ENCODE measurements at places on chromosomes 1 and 21.

GRCh38 chr21:42309753-42310213 is 5.4 kb downstream of the TFF3 start:
- peak; percentile 46 for DNase-seq

DNA sequence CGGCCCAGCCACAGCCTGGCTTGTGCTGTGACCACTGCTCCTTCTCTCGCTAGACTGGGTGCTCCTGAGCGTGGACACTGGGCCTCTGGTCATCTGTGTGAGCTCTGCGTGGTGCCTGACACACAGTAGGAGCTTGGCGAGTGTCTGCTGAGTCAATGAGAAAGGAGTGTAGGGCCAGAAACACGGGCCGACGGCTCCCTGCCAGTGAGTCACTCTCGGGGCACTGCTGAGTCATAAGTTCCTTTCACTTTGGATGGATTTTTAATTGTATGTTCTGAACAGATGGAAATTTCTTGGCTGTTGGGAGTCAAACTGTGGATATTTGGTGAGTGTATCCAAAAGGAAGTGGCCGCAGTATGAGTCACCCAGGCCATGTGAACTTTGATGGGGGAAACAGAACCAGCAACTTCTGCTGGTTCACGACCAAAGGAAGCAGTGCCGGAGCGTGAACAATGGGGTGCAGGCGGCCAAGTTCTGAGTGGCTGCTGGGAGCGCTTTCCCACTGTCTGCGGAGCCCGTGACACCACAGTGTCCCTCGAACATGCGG is 41.0 kb upstream of the COL18A1 start:
- DNase-seq = no peak

DNA sequence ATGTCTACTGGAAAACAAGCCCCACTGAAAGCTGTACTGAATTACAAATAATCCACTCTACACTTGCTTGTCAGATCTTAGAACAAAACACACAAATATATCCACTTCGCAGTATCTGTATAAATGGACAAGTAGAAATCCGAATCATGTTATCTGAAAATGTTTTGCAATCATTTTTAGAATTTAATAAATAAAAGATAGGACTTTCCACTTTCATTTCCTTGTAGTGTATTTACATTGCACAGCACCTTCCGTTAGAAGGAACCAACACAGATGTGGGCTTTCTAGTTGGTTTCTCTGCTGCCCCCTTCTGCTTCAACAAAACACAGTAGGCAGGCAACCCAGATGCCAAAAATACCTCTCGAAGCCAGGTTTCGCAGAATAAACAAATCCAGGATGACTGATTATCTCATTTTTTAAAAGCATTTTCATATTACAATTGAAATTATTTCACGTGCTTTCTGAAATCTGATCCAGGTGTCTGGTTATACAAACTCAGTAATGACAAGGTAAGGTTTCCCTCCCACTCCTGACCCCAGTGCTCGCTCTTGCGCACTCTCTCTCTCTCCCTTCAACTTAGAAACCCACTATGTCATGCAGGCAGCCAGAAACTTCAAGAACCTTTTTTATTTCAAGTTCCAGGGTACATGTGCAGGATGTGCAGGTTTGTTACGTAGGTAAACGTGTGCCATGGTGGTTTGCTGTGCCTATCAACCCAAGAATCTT is 389.9 kb downstream of the SMYD3 start:
- no peak for DNase-seq

DNA sequence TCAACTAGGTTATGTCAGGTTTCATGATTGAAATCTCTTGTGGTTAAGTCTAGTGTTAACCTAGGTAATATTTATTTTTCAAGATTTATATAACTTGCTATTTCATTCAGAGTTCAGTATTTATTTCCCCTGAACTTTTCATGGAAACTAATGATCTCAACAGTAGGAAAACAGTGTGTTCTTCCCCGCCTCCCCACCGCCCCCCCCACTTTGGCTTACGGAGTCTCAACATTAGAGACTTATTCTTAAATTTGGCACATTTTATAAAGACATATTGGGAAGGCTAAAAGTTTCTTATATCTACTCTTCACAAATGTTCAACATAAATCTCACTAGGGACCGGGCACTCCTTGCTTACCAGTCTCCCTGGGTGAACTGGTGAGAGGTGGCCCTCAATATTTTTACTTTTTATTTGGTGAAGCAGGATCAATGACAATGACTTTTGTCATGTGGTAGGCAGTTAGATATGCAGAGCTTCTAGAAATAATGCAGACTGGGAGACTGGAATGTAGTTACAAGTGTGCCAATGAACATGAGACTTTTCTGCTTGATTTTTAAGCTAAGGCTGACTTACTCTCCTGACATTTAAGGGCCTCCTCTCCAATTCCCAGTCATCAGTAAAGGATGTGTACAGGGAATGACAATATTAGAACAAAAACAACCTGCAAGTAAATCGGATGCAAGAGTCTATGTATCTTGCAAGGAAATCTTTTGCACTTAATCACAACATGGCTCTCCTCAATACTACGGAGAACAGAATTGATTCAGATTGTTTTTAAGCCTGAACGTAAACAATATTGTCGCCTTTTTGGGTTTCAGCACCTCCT is 1.7 kb upstream of the MAN1A2 start:
- DNase-seq = no peak

GRCh38 chr1:198937231-198938031 is 298.6 kb downstream of the PTPRC start:
- DNase-seq = peak; percentile 4

- no peak for DNase-seq
Measured at GRCh38 chr1:112712701-112713128, 2.4 kb downstream of the PPM1J start.

DNA sequence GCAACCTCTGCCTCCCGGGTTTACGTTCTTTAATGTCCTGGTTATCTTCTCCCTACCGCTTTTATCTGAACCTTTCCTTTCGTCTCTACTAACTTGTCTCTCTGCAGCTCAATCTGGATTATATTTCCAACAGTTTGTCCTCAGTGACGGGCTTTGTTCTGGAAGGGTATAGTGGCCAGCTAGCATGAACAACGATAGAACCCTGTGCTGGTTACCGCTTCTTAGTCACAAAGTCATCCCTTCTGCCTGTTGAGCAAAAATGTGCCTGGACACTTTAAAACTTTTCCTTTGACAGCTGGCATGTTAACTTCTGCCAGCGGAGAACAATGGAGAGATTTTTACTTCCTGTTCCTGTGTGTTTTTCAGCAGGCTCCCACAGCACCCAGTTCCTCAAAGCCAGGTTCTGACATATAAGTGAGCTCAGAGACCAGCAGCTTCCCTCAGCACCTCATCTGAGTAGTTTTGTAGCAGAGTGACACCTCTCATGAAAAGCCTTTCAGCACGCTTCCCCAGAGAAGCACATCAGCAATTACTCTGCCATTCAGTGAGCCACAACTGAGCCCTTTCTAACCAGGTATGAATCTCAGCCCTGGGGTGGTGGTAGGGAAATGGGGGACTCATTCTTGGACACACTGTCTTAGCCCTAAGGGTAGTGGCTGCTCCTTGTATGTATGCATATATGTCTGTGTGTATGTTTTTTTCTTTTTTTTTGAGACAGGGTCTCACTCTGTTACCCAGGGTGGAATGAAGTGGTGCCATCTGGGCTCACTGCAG is 23.6 kb upstream of the CCDC17 start:
- DNase-seq = no peak

DNA sequence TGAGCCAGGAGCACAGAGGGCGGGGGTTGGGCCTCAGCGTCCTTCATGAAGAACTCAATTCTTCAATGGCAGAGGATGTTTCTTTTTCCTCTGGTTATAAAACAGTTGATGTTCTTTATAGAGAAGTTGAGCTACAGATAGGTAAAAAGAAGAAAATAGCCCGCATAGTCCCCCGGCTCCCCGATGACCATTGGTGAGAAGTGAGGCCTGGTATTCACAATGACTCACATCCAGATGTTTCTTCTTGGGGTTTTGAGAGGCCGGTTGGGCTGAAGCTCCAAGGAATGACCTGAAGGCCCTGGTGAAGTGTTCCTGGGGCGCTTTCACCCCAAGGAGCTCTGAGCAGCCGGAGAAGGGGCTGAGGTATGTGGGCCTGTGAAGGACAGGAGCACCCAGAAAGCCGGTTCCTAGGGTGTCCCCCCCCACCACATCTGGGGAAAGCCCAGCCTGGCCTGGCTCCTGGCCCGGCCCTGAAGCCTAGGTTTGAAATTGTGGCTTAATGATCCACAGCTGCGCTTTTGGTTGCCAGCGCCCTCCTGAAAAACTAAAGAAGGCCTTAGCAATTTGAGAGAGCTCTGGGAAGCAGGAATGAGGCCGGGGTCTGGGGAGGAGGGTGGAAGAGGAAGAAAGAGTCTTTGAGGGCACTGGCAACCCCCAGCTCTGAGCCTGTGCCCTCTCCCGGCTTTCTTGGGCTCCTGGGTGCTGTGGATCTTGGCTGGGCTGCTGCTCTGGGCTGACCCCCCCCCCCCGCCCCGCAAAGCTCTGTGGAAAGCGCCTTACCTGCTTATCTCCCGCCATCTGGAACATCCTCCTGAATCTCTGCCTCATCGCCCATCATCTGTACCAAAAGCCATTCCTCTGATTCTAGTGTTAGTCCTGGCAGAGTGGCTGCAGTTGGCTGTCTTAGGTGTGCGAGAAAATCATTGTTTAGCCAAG is 444.7 kb downstream of the CAMTA1 start:
- DNase-seq = no peak

DNA sequence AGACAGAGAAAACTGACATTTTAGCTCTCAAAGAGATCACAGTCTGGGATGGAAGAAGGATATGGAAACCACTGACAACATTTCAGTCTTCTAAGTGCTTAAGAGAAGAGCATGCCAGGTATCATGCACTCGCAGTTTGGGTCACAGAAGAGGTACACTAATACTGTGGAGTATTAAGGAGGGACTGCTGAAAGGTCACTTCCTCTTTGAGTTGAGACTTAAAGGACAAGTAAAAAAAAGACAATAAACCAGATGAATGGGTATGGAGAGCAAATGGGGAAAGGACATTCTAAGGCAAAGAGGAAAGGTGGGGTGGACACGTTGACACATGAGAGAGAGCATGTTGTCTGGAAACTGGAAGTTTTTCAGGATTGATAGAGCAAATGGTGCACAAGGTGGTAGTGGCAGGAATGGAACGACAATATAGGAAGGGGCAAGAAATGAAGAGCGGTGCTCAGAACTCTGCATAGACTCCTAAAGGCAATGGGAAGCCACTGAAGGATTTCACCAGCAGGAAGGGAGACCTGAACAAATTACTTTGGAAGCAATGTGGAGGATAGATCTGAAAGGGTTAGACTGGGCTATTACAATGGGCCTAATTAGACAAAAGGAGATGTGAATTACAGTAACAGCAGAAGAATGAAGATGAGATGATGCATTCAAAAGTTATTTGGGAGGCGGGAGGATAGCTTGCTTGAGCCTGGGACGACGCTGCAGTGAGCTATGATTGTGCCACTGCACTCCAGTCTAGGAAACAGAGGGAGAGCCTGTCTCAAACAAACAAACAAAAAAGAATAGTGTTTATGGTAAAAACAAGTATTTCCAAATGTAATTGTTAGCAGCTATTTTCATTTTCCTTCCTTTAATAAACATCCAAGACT is 11.1 kb downstream of the DIPK1A start:
- DNase-seq = no peak

GRCh38 chr1:23931491-23931880 is 18.3 kb upstream of the CNR2 start:
- DNase-seq = no peak

DNA sequence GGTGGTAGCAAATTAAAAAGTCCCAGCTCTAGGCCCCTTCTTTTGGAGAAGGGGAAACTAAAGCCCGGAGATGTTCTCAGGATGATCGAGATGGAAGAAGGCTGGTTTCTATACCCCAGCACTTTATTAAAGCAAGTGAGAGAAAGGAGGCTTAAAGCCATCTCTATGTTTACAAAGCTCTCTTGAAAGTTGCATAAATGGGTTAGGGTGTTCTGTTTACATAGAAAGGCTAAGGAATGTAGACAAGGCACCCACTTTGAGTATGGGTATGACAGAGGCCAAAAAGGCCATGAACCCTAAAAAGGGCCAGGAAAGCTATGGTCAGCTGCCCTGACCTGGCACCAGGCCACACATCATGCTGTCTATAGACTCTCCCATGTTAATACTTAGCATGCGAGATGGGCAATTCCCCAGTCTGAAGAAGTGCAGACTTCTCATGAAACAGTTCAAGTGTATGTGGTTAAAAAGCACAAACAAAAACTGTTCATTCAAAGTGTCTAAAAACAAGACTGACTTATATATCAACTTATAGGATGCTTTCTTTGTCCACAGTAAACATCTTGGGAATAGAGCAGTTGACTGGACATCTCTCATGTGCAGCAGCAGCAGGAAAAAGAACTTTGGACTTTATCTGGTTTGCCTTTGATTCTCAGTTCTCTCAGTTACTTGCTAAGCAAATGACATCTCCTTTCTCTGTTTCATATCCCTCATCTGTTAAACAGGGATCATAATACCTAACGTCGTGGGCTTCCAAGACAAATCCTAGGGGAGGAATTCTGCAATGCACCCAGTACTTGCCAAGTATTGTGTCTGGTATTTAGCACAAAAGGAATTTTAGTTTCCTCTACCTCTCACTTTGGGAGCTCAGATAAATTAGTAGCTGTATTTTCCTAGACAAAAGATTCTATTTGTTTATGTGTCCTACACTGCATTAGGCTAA is 521.6 kb downstream of the PLPP3 start:
- no peak for DNase-seq

DNA sequence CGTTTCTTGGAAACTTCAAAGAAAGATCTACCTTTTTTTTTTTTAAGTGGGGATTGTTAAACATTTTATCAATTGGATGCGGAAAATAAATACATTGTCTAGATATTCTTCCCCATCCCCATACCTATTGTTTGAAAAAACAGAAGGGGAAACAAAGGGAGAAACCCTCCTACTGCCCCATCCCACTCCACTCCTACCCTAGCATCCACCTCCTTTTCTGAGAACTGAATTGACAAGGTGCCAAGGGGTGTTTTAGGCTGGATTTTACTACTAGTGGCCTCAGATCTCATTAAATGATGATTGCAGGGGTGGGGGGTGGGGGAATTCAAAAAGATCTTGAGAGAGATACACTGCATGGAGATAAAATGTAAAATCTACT is 2.6 kb downstream of the EDARADD start:
- no peak for DNase-seq

DNA sequence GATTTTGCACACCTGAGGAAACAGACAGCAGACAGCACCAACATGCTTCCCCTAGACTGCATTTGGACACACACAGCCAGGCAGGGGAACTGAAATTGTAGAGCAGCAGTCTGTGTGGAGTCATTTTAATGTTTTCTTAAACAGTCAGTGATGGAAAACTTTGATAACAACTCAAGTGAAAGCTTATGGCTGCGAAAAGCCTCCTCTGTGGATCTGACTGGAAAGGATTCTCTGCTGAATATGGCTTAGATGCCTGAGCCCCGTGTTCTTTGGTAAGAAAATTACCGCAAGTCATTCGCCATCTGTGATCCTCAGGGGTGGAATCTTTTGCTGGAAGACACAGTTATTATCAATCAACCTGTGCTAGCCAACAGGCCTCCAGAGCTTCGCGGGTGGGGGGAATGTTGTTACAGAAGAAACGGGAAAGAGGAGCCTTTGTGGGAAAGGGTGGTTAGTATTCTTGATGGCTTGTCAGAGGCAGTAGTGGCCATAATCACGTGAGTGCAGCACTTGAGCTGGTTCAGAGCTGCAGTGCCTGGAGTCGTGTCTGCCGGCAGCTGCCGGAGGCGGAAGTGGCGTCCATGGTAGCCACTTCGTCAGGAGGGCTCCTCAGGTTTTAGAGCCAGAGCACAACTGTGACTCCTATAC is 204.7 kb downstream of the ST6GALNAC3 start:
- no peak for DNase-seq

Measured in stimulated activated CD8-positive, alpha-beta memory T cell treated with anti-CD3 and anti-CD28 coated beads, Interleukin-7, amount 100 ng/mL, for 24 hours (primary cell).